ENCODE measurements at places on chromosomes 16 and 17. TPM values are rescaled to one million over a fixed set of nuclear protein-coding genes. Genes with fewer than 3 reads are reported as not detected.

The CCDC144A gene
- 6.6 TPM for total RNA-seq

The ACSM5 gene
- 0.96 TPM for total RNA-seq

The PRKCB gene
- total RNA-seq, result 41.8 TPM

The CFAP97D1 gene
- total RNA-seq, result not detected

The GPS1 gene
- total RNA-seq, result 75.3 TPM

The NDRG4 gene
- total RNA-seq, result 11.3 TPM

The SLC5A11 gene
- total RNA-seq, result not detected

The TOM1L1 gene
- total RNA-seq, result 41.5 TPM

The FOXN1 gene
- 0.29 TPM for total RNA-seq

The RUNDC3A gene
- total RNA-seq, result 0.38 TPM

The TMEM114 gene
- not detected for total RNA-seq

The IL21R gene
- 4.2 TPM for total RNA-seq

The VMO1 gene
- total RNA-seq, result 2.1 TPM

The SPATA22 gene
- total RNA-seq, result 0.26 TPM

The PIGS gene
- 59.6 TPM for total RNA-seq

The TEKT3 gene
- total RNA-seq, result 0.41 TPM

The YWHAE gene
- total RNA-seq, result 455 TPM

The PER1 gene
- 101 TPM for total RNA-seq

The TMEM92 gene
- 4.4 TPM for total RNA-seq

The ABCA8 gene
- 22.7 TPM for total RNA-seq

The PHOSPHO1 gene
- total RNA-seq, result 1.0 TPM

The HOXB9 gene
- not detected for total RNA-seq

The KRT38 gene
- not detected for total RNA-seq

The MYH10 gene
- total RNA-seq, result 100 TPM

The BEAN1 gene
- total RNA-seq, result 2.0 TPM

Data from left lung (tissue), 14 donors.